ENCODE measurements at places on chromosomes 6 and 20. TPM values are rescaled to one million over a fixed set of nuclear protein-coding genes. Genes with fewer than 3 reads are reported as not detected.

The GPX5 gene
- 0.08 TPM for polyA plus RNA-seq

DNA sequence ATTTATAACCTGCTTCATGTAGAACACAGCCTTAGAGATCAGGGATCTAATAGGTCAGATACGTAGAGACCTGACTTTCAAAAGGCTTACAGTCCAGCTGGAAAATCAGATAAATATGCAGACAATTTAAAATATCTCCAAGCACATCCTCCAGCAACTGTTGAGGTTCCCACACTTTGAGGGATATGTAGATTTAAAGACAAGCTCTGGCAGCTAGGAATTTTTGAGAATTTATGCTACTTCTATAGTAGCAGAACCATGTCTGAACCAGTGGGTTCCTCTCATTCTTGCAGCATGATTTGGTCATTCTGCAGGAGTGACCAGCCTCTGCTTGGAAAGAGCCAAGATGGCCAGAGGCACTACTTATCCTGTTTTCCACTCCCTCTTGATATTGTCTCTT lies 60.5 kb downstream of the CYB5R4 start:
- no peak for DNase-seq

GRCh38 chr6:139364302-139364981 lies 10.0 kb downstream of the CITED2 start:
- DNase-seq: no peak

The C20orf141 gene
- not detected for polyA plus RNA-seq

DNA sequence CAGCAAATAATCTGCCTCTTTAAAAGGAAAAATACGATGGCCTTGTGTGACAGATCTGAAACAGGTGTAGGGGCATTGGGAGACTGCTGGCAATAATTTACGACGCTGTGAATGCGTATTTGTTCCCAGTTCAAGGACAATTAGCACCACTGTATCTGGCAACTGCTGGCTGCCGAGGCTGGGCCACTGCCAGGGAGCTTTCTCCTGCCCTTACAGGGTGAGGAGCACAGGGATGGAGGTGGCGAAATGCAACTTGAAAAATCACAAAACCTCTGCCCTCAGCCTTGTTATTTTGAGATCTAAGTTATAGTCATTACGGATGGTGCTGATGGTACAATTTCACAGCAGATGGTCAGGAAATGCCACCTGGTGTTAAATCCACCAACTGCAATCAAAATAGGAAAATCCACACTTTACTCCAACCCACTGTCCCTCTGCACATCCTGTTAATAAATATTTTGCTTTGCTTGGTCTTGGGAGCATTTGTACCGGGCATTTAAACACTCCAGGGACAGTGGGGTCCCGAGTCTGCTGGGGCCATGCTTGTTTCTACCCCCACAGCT lies 6.4 kb downstream of the MYLK4 start:
- no peak for DNase-seq

The DZANK1 gene
- polyA plus RNA-seq: 4.9 TPM

DNA sequence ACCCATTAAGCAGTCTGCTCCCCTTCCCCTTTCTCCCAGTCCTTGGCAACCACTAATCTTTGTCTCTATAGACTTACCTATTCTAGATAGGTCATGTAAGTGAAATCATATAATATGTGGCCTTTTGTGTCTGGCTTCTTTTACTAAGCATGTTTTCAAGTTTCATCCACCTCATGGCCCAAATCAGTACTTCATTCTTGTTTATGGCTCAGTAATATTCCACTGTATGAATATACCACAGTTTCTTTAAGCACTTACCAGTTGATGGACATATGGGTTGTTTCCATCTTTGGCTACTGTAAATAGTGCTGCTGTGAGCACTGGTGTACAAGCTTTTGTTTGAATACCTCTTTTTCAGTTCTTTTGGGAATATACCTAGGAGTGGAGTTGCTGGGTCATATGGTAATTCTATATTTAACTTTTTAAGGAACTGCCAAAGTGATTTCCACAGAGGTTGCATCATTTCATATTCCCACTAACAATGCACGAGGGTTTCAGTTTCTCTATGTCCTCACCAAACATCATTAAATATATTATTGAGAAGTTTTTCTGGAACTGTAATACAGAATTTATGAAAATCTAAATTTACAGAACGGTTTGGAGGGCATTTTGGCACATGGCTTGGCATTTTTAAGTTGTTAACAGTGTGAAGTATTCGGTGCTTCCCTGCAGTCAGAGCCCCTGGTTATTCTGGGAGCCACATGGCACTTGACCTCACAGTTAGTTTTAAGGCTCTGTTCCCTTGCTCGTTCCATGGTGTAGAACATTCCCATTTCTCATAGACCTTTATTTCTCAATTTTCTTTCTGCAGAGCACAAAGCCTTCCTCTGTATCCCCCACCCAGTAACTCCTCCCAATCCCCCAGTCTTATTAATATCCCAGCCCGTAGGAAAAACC lies 27.0 kb upstream of the DTNBP1 start:
- no peak for DNase-seq

The PHACTR2 gene
- polyA plus RNA-seq: 16.9 TPM

- DNase-seq: no peak
Measured at GRCh38 chr6:210104-210456, 82.2 kb upstream of the DUSP22 start.

DNA sequence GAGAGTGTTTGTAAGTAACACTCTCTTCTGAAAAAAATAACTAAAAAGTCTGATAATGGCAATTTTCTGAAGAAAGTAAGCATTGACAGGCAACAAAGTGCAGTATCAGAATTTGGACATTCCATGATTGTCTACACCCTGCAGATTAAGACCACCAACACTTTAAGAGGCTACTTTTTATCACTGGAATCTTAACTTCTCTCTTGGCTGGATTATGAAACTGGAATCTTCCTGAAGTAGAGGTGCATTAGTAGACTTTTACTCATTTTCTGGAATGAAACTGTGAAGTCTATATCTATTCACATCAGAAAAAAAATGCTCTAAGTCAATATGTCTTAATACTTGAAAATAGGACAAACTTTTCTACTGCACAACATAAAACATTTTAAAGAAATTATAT lies 547.5 kb downstream of the COL12A1 start:
- DNase-seq: no peak

DNA sequence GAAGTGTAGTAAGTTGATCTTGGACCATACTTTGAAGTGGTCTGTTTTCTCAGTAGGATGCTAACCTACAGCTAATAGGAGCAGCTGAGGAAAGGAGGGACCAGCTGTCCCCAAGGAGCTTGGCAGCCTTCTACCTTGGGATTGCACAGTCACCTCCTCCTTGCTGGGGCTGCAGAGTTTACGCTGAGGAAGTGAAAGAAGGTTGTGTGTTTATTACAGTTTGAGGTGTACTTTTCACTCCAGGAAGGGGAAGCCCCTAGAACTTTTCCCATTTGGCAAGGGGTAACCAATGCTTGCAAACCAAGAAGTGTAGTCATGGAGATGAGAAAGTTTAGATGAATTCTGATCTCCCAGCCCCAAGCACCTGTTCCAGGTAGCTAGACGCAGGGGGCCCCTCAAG lies 58.8 kb downstream of the BMP6 start:
- no peak for DNase-seq

GRCh38 chr20:4135385-4136077 lies 120.2 kb upstream of the RNF24 start:
- no peak for DNase-seq

GRCh38 chr20:41046716-41047115 lies 18.1 kb downstream of the TOP1 start:
- no peak for DNase-seq

DNA sequence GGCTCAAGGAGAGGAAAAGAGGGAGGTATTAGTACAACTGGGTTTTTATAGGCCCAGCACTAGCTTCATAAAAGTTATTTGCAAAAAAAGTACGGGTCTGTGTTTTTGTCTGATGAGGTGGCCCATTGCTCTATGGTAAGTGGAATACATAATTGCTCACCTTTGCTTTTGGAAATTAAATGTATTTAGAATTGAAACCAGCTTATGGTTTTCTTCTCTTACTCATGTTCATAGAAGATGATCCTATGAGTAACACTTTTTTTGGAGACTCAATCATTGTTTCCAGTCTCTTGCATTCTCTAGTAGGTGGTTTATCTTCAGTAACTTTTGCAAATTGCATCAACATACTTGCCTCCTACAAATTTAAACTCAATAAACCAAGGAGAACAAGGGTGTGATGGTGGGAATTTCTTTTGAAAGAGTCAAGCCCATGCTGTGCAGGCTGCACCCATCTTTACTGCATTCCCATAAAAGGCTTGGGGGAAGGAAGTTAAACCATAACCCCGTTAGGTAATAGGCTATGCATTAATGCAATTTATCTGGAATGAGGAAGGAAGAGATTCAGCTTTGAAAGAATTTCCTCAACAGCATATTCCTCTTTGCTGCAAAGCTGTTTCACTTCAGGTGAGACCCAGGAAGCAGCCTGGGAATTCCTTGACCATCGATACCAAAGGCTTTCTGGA lies 48.5 kb upstream of the EDN1 start:
- DNase-seq: no peak

- DNase-seq: no peak
Measured at GRCh38 chr6:105539911-105540310, 137.0 kb upstream of the PREP start.

DNA sequence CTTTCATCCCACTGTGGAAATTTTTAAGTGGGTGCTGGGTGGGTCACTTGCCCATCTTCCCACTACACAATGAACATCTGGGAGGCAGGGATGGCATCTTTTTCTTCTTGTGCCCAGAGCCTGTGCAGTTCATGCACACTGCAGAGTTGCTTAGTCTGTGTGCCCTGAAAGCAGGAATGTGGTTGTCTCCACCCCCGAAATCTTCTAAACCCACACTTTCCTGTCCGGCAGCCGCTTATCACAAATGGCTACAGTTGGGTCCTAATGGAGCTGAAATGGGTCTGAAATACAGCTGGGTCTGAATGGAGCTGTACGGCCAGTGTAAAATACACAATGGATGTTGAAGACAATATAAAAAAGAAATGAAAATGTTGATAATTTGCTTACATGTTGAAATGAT lies 112.1 kb upstream of the PMEPA1 start:
- DNase-seq: no peak

DNA sequence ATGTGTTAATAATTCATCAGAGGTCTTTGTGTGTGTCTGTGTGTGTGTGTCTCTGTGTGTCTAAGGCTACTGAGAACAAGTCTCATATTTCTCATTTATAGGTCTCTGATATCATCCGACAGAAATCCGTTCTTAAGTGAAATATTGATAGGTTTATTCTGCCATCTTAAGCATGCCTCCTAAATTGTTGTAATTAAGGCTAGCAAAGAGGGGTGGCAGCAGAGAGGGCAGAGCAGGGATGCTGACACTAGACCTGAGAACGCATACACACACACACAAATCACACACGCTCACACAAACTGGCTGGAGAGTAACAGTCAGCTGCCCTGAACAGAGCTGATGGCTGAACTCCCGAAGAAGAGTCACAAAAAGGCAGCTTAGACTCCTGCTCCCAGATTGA lies 84.9 kb upstream of the LRFN2 start:
- DNase-seq: no peak

- no peak for DNase-seq
Measured at GRCh38 chr6:4346659-4347333, 211.4 kb upstream of the ECI2 start.

DNA sequence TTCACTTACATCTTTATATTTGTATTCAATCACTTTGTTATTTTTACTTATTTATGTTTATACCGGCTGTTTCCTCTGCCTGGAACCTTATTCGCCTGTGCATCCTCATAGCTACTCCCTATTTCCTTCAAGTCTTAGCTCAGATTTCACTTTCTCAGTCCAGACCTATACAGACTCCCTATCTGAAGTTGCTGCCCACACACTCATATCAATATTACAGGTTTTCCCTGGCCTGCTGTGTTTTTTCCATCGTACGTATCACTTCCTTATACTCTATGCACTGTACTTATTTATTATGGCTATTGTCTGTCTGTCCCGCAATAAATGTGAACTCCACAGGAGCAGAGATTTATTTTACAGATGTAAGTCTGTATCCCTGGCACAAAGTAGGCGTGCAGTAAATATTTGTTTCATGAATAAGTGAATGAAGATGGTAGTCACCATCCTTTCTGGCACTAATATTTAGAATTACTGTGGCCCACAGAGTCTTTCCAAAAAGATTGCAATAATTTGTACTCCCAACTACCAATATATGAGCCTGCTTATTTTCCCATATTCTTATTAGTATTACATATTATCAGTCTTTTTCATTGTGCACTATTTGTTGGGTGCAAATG lies 64.9 kb downstream of the TNFAIP3 start:
- DNase-seq: no peak

DNA sequence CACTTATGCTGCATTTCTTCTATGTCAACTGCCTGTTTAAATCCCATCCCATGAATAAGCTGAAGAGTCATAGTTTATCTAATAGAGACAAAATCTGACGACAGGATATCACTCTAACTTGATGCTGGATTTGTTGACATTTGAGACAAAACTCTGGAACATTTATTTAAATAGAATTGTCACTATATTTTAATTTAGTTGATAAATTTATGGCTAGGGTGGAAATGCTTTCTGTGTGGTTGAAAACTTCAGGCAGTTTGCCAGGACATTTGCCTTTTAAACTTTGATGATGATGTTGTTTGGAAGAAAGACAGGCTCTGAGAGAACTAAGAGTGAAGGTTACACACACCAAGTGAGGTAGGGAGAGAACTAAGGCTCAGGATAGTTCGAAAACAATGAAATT lies 68.1 kb downstream of the GJA1 start:
- DNase-seq: no peak

GRCh38 chr6:125943528-125944433 lies 12.8 kb upstream of the HINT3 start:
- DNase-seq: no peak

Measured in H1 (cell line).